Islet precursor cell (in vitro differentiated cells): ENCODE measurements at places on chromosomes 2 and 18.

DNA sequence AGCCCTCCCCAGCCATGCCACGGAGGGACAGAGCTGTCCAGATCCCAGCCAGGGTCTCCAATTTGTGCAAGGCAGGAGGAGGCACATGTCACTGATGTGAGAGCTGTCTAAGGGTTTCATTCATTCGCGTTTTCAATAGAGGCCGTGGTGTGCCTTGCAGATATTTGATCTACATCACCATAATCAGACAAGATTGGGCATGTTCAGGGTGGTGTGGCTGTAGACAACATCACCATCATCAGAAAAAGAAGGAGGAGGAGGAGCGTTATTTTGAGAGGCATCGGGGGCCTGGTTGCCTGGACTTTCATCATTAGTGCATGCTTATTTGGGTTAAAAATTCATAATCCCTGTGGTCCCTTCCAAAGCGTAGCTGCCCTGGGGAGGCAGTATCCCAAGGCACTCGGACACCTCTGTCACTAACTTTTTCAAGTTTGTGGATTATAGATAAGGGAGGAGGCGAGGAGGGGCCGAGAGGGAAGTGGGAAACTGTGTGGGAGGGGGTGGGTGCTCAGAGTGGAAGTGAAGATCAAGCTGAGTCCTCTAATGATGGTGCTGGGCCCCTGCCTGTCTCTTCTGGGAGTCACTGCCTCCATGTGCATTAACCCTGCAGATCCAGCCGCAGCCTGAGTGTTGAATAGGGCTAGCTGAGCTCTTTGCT lies 194.1 kb downstream of the CTIF start:
- no peak for DNase-seq

DNA sequence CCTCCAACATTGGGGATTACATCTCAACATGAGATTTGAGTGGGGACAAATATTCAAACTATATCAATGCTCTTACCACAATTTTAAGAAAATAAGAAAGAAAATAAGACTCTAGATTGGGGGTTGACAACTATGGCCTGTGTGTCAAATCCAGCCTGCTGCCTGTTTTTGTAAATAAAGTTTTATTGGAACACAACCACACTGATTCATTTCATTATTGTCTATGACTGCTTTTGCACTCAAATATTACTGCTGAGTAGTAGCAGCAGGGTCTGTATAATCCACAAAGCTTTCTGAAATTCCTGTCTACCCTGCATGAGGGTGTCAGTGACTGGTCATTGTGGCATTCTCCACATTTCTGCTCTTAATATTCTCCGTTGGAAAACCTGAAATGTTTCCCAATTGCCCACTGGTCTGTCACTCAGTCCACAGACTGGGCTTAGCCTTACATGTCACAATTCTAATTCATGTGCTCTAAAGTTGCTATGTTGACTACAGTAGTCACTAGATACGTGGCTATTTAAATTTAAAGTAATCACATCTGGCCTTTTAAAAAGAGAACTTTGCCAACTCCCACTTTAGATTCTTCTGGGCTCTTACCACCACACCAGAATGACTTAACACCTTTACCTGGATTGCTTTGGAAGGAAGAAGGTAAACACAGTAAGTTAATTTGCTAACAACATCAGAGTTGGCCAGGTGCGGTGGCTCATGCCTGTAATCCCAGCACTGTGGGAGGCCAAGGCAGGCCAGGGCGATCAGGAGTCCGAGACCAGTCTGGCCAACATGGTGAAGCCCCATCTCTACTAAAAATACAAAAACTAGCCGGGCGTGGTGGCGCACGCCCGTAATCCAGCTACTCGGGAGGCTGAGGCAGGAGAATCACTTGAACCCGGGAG lies 86.9 kb downstream of the CLHC1 start:
- DNase-seq, result no peak

- no peak for DNase-seq
Observed at GRCh38 chr18:3889121-3889520, 439.1 kb downstream of the TGIF1 start.

GRCh38 chr18:45938488-45938935 lies 28.6 kb downstream of the EPG5 start:
- no peak for DNase-seq

- no peak for DNase-seq
Observed at GRCh38 chr2:197232010-197232409, 78.6 kb downstream of the ANKRD44 start.

DNA sequence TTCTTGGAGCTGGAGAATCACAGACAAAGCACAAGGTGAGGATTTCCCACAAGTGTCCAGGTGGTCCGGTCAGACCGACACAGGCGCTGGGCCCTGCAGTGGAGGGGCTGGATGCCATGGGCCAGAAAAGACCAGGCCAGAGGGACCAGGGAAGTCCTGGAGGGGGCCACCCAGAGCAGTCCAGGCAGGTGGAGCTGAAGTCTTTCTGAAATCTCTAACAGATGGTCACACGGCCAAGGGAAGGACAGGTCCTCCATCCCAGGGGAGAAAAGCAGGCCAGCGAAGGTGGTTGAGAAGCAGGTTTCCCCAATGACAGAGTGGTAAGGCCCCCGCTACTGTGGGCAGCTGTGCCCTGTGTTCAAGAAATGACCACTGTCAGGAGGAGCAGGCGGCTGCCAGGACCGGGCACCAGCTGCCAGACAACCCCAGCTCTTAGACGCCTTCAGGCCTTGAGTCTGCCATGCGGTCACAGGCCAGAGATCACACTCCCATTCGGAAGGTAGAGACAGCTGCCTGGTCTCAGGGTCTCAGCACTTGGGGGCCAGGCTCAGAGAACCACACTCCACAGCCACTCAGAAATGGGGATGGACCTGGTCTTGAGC lies 25.9 kb downstream of the HS1BP3 start:
- peak; percentile 46 for DNase-seq
